ENCODE measurements at places on chromosomes 2 and 18.

- DNase-seq = no peak
Observed at GRCh38 chr2:145185696-145186095, 665.8 kb upstream of the ZEB2 start.

DNA sequence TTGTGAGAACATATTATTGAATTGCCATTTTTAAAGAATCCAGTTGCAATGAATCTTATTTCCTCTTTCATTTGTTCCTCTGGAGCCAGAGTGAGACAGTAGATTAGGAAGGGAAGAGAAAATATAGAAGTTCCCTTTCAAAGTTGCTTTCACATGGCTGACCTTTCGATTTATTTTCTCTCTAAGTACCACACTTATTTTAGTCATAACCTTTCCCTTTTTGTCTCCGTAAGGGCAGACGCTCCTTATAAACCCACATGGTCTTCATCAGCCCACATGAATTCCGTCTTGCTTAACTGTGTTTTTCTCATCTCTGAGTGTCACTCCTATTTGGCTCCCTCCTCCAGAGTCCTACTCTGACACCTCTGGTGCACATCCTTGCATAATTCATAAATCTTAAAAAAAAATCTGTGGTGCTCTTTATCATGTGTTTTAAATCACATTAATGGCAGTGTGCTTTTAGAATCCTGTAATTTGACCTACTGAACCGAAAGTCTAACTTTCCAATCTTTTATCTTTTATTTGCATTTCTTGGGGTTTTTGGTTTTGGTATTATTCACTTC, 38.5 kb upstream of the ZNF396 start:
- DNase-seq = no peak

- no peak for DNase-seq
Observed at GRCh38 chr18:36624451-36625167, 204.2 kb downstream of the TPGS2 start.

DNA sequence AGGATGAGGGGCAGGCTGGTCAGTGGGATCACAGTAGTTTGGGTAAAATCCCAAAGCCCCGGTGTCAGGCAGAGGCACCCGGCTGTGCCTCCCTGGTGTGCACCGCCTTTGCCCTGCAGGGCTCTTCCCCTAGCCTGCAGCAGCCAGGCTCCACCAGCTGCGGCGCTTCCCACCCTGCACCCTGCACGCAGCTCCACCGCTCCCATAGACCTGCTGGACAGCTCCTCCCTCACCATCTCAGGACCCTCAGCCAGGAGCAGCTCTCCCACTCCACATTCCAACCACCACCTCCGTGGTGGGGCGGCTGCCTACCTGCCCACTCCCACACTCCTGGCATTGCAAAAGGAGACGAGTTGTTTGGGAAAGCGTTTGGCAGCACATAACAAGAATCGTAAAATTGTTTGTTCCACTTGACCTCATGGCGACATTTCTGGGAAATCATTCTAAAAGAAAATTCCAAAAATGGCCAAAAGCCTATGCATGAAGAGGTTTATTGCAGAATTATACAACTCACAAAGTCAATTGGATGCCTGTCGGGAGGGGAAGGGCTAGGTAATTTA, 287.4 kb upstream of the HDAC4 start:
- DNase-seq = no peak

- no peak for DNase-seq
Observed at GRCh38 chr18:52716973-52717372, 377.0 kb downstream of the DCC start.

- peak; percentile 60 for DNase-seq
Observed at GRCh38 chr18:8988260-8988871, 114.1 kb upstream of the NDUFV2 start.
